Germinal center (tissue), 1 donor: ENCODE measurements at places on chromosomes 2 and 18.

DNA sequence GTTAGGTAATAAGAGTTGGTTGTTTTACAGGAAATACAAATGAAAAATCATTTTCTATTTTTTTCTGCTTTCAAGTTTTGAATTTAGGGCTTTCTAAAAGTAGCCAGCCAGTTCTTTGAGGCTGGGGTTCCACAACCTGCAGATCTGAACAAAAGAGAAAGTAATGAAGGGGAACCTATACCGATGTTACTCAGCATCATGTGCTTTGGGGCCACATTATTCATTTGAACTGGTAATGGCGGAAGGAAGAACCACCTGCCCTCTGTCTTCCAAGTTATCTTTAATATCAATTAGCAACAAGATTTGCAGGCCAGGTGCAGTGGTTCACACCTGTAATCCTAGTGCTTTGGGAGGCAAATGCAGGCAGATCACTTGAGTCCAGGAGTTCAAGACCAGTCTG lies 12.9 kb upstream of the MRO start:
- no peak for DNase-seq

DNA sequence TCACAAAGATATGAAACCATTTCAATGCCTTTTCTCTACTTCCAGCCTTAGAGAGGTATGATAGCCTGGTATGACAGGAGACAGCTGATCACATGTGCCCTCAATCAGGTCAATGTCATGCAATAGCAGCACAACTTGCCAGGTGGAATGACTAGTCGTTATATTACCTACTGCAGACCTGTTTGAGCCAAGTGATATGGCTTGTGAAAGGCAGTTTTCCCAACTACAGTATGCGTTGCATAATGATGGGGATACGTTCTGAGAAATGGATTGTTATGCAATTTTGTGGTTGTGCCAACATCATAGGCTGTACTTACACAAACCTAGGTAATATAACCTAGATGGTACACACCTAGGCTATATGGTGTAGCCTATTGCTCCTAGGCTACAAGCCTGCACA lies 262.8 kb downstream of the ICOS start:
- DNase-seq = no peak

GRCh38 chr2:172423160-172423559 lies 4.2 kb upstream of the ITGA6 start:
- no peak for DNase-seq

DNA sequence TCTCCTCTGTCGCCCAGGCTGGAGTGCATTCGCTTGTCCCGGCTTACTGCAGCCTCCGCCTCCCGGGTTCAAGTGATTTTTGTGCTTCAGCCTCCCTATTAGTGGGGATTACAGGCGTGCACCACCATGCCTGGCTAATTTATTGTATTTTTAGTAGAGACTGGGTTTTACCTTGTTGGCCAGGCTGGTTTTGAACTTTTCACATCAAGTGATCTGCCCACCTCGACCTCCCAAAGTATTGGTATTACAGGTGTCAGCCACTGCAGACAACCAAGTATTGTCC lies 1.1 kb downstream of the RPS27A start:
- no peak for DNase-seq

DNA sequence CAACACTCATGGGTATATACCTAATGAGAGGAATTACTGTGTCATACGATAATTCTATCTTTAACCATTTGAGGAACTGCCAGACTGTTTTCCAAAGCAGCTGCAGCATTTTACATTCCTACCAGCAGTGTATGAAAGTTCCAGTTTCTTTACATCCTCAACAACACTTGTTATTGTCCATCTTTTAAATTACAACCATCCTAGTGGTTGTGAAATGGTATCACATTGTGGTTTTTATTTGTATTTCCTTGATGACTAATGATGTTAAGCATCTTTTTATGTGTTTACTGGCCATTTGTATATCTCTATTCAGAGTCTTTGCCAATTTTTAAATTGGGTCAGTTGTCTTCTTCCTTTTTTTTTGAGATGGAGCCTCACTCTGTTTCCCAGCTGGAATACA lies 4.0 kb upstream of the CKAP2L start:
- no peak for DNase-seq

GRCh38 chr2:191241418-191241817 lies 3.8 kb upstream of the MYO1B start:
- no peak for DNase-seq

- DNase-seq = no peak
Observed at GRCh38 chr18:47492691-47493090, 241.2 kb upstream of the SKOR2 start.

DNA sequence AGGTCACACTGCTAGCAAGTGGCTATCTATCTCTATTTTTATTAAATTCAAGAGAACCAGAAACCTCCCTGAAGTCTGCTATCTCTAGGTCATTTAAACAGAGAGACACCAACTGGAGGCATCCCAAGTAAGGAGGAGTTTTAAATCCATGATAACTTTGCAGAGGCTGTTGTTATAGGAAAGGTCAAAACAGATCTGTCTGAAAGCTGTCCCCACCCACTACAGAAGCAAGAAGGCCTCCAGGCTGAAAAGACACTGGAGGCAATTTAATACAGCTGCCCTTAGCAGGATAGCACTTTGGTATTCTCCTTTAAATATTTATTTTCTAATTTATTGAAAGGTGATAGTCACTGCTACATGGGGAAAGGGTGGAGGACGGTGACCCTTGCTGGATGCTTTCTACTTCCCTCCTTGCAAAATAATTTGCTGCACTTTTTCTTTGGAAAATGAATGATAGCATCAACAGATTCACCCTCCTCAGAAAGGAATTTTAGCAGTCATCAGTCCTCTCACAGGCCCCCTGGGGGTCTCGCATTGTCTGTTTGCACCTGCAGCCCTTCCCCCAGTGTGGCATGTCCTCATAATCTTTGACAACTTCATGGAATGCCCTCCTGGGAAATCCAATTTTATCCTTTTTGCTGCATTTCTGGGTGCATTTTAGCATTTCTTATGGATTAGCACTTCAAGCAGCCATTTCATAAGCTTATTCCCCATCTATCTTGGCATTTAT lies 429.5 kb upstream of the TNP1 start:
- DNase-seq = no peak

DNA sequence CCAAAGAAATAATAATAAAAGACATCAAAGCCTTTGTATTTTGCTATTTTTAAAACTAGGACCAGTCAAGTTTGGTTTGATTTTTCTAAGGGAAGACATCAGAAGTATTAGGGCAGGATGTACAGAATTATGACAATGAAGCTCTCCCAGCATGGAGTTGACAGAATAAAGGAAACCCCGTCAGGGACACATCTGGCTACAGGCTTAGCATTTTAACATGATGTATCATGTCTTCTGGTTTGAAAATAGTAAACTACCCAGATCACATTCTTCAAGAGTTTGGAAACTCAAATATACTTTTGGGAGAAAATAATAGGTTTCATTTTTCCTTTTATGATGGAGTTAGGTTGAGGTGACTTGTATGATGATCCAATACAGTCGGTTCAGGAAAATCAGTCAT lies 552.0 kb upstream of the CDH2 start:
- no peak for DNase-seq

DNA sequence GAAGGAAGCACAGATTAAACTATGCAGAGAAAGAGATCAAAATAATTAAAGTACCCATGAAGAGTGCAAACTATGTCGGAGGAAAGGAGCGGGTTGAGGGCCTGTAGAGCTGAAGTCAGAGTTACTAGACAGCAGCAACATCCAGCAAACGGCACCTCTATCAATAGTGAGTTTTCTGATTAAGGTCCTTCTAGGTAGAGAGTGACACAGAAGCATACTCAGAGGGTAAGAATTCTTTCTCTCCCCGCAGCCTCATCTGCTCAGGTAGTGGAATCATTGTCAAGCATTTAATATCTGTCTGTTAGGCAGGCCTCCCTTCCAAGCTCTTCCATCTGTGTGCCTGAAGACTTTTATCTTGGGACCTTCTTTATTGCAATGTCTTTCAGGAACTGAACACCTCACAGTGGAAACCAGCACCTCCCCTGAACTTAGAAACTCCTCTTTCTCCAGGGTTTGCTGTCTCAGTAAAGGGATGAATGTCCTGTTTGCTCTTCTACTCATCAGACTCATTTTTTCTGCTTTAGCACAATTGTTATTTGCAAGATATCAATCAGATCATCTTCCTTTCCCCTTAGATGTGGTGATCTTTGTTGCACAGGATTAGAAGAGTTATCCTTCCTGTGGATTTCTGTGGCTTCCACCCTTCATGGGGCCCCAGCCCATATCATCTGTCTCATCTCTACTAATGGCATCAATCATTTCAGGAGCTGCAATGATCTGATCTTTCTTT lies 28.8 kb downstream of the SP140 start:
- no peak for DNase-seq

- DNase-seq = no peak
Observed at GRCh38 chr2:85698184-85698879, 4.2 kb downstream of the GNLY start.

DNA sequence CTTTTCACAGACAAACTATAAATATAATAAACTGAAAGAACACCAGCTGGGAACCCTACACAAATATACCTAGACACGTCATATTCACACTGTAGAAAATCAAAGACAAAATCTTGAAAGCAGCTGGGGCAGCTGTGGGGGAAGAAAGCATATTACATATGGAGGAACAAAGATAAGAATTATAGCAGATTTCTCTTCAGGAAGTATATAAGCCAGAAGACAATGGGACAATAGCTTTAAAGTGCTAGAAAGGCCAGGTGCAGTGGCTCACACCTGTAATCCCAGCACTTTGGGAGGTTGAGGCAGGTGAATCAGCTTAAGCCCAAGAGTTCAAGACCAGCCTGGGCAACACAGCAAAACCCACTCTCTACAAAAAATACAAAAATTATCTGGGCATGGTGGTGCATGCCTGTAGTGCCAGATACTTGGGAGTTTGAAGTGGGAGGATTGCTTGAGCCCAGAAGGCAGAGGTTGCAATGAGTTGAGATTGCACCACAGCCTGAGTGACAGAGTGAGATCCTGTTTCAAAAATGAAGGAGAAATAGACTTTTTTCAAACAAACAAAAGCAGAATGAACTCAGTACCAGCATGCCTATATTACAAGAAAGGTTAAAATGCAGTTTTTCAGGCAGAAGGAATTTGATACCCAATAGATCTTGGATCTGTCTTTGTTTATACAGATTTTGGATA lies 26.8 kb upstream of the ERCC3 start:
- no peak for DNase-seq

DNA sequence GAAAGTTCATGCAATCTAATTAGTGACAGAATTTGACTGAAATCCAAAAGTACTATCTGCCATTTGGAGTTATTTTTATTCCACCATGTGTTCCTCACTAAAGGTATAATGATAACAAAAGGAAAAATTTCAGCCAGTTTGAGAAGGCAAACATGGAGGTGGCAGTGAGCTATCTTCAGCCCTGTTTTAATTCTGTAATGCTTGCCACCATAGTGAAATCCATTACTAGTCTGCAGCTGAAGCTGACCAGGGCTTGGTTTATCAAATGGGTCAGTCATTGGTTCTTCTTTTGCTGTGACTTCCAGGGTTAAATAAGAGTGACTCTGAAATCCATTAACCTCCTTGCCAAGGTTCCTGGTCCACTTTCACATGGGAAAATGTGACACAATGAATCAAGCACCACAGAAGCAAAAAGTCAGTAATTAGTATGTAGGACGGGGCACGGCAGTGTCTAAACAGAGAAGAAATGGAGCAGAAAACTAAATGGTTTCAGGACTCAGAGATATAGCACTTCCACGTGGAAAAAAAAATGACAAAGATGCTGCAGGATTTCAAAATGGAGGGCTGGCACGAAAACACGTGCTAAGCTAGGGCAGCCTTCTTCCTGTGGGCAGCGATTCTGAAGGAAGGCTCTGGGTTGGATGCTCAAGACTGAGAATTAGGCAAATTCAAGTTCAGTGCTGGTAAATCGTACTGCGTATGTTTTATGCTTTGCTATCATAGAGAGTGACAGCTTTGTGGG lies 87.2 kb downstream of the EPHA4 start:
- DNase-seq = no peak

DNA sequence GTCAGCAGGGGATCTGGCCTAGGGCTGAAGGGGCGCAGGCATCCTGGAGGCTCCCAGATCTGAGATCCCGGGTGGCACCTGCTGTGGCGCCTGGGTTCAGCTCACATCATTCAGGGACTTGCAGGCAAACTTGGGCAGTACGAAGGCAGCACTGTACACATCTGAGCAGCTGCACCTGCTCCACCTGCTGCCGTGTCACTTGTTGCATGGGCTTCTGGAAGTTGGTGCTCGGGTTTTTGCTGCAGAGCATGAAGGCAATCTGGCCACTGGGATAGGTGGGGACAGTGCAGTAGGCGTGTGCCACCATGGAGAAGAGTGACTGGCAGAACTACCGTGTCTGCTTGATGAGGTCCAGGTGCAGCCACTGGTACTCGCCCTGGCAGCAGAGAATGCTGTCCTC lies 48.6 kb downstream of the UGGT1 start:
- DNase-seq = no peak

GRCh38 chr2:14572633-14573032 lies 59.9 kb upstream of the LRATD1 start:
- no peak for DNase-seq

DNA sequence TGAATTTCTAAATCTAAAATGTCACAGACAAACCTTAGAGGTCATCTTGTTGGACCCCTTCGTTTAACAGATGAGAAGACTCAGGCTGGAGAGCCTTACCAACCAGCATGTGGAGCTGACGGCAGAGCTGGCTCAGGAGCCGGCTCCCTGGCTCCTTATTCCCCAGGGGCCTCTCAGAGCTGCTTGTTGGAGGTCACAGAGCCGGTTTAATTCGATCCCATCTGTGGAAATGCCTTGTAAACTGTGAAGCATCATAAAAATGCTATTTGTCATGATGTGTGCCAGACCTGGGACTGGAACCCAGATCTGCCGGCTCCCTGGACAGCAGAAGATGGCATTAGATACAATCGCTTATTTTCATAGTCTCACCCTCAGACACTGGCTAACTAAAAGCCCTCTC lies 8.2 kb upstream of the CIB4 start:
- DNase-seq = no peak

GRCh38 chr2:184141866-184142265 lies 456.5 kb upstream of the ZNF804A start:
- DNase-seq = no peak

- no peak for DNase-seq
Observed at GRCh38 chr2:167198009-167198408, 309.7 kb downstream of the XIRP2 start.

DNA sequence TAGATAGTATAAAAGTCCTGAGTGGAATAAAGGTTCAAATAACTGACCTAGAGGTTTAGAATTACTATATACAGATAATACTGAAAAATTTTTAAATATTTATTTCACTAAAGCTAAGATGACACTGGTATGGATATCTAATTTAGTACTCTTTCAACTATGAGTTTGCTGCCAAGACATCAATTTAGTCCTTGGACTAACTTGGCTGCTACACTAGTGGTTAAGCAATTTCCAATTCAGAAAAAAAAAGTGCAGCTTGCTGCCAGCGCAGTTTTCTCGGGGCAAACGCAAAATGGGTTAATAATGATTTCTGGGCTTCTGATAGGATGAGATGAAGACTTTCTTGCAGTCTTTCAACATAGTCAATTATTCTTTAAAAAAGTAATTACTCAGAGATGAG lies 10.8 kb downstream of the BUB1 start:
- DNase-seq = no peak

DNA sequence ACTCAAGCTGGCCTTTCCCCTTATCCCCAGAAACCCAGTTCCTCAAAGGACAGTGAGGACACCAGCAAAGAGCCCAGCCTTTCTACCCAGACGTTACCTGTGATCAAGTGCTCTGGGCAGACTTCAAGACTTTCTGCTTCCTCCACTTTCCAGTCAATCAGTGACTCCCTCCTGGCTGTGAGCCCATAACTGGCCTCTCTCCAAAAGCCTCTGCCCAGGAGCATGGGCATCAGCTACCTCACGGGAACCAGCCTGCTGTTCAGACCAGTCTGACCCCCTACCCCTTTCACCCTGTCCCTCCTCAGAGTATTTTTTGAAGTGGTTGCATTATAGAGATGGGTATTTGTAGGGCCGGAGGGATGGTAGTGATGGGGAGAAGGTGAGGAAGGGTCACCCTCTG lies 27.7 kb upstream of the CYP27A1 start:
- DNase-seq = no peak
